Stimulated activated CD8-positive, alpha-beta memory T cell treated with anti-CD3 and anti-CD28 coated beads, Interleukin-15, amount 100 ng/mL, for 24 hours (primary cell): ENCODE measurements at places on chromosomes 2 and 18.

GRCh38 chr18:68854786-68855391 is 57.0 kb downstream of the CCDC102B start:
- DNase-seq = no peak

DNA sequence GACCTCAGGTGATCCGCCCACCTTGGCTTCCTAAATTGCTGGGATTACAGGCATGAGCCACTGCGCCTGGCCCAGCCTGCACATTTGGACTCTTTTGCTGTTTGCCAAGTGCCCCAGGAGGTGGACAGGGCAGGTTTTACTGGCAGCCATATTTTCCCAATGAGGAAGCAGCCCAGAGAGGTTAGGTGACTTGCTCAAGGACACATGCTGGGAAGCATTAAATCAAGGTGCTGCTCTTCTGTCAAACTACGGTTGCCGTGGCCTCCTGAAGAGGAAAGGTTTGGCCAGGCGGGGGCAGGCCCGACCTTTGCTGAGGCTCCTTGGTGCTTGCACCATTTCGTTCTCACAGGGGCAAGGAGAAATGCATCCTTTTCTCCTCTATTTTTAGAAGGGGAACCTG is 44.0 kb downstream of the DNMT3A start:
- no peak for DNase-seq

DNA sequence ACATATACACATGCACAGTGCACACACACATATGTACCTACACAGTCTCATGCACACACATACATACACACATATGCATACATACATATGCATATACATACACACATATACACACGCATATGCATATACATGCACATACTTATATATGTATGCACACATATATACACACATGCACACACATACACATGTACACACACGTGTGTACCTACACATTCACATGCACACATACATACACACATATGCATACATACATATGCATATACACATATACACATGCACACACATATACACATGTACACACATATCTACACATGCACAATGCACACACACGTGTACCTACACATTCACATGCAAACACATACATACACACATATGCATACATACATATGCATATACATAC is 100.3 kb upstream of the TWIST2 start:
- no peak for DNase-seq

GRCh38 chr18:26008096-26008495 is 82.3 kb downstream of the SS18 start:
- DNase-seq = no peak

- DNase-seq = no peak
Measured at GRCh38 chr2:156145469-156145868, 187.1 kb downstream of the NR4A2 start.

- DNase-seq = no peak
Measured at GRCh38 chr2:236833501-236834073, 252.1 kb upstream of the COPS8 start.

DNA sequence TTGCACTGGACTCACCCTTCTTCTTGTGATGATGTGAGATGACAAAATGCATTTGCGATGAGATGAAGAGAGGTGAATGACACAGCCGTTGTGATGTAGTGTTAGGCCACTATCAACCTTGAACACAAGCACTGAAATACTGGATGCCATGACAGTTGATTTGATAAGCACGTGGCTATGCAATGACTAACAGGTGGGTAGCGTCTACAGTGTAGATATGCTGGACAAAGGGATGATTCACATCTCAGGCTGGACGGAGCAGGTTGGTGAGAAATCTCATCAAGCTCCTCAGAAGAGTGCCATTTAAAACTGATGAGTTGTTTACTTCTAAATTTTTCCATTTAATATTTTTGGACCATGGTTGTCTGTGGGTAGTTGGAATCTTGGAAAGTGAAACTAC is 375.8 kb upstream of the LYPD1 start:
- DNase-seq = no peak

DNA sequence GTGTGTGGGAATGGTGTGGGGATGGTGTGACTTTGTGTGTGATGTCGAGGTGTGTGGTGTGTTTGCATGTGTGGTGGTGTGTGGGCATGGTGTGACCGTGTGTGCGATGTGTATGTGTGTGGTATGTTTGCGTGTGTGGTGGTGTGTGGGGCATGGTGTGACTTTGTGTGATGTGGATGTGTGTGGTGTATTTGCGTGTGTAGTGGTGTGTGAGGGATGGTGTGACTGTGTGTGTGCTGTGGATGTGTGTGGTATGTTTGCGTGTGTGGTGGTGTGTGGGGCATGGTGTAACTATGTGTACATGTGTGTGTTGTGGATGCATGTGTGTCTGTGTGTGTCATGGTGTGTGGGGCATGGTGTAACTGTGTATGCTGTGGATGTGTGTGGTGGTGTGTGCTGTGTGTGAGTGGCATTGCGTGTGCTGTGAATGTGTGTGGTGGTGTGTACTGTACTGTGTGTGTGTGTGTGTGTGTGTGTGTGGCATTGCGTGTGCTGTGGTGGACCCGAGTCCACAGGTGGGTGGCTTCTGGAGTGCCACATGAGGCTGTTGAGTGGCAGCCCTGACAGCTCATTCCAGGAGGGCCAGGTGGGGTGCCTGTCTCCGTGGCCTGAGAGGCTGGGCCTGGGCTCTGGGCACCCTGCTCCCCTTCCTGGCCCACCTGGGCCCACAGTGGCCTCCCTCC is 14.7 kb downstream of the ODC1 start:
- no peak for DNase-seq

DNA sequence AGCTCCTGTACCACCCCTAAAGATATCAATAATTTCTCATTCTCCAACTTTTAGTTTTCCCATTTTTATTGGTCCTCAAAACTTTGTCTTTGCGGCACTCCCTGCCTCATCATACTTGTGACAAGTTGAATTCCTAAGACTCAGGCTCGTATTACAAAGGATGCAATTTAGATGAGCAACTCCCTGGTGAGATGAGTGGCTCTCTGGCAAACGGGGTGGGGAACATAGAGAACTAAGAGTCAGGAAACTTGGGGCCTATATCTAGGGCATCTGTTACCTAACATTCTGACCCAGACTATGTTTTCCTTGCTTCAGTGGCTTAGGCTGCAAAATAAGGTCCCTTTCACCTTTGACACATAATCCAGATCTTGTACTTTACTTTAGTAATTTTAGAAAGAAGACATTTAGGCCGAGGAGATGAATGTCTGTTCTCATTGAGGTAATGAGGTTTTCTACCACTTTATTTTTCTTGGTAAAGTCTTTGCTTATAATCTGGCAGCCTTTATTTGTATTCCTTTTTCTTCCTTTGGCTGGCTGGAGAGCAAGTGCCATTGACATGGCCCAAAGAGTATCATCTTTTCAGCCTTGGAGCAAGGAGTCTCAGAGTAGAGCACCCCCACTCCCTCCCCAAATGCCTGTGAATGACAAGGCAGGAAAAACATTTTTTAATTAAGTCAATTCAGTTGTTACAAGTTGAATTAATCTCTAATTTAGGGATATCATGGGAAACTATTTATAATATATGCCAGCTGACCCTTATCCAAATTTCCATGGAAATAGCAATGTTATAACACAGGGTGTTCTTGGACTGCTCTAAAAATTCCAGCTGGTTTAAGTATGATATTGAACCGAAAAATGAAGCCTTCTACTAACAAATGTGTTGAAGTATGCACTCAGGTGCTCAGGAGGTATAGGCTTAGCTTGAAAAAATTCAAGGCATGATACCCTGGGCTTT is 15.2 kb downstream of the TSPYL6 start:
- no peak for DNase-seq

DNA sequence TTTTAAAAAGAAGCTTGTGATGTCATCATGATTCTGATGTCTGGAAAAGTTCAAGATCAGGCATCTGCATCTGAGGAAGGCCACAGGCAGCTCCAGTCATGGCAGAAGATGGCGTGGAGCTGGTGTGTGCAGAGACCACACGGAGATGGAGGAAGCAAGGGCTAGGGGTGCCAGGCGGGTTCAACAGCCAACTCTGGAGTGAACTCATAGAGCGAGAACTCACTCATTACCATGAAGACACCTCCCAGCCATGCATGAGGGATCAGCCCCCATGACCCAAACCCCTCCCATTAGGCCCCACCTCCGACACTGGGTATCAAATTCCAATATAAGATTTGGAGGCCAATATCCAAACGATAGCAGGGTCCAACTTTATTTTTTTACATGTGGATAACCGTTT is 61.6 kb downstream of the KCNG2 start:
- DNase-seq = no peak

DNA sequence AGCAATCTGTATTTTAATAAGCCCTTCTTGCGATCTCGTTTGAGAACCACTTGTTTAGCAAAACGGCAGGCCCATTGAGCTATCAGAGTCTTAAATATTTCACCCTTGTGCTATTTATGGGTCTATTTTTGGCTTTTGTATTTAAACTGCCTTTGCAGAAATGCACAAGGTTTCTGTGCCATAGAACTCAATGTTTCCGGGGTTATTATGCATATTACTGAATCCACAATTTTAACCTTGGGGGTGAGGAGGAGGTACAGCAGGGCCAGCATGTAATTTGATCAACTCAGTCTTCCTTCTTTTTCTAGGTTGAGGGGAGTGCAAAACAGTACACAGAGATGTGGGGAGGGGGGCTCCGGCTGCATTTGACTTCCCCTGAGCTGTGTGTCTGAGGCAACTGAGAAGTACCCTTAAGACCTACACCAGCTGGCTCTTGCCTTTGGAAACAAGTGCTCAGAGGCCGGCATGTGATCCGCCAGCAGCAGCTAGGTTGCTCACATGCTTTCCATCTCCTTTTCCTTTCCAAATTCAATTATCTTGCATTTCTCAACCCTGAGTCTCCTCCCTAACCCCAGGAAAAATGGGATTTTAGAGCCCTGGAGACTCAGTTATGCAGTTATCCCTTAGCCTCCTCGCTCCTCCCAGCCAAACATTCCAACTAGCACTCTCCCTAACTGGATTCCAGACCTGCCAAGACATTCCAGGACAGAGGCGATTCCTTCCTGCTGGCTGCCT is 103.0 kb downstream of the HNRNPLL start:
- no peak for DNase-seq

- DNase-seq = no peak
Measured at GRCh38 chr2:240722796-240723735, 31.4 kb downstream of the AQP12A start.

- DNase-seq = no peak
Measured at GRCh38 chr18:78878335-78878734, 101.3 kb upstream of the SALL3 start.

DNA sequence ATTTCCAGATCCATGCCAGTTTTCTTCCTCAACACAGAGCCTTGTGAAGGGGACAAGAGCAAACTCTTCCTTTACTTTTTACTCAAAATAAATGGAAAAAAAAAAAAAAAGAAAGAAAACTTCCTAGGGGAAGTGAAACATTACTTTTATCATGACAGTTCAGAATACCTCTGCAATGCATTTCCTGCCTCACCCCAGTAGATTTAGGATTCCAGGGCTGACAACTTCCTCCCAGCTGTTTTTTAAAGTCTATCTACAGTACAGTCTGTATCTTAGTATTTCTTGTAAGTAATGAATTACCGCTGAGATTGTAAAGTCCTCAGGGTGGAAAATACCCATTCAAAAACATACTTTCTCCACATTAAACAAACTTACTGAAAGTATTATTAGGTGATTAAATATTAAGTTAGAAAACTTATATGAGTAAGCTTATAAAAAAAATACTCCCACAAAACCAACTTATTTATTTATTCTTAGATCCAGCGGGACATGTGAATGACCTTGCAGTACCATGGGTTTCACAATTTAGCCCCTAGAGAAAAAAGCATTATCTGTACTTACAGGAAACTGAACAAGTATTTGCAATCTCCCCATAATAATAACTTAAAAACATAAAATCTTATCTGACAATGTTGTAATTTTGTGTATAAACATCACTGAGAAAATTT is 117.7 kb downstream of the RBMS1 start:
- no peak for DNase-seq

DNA sequence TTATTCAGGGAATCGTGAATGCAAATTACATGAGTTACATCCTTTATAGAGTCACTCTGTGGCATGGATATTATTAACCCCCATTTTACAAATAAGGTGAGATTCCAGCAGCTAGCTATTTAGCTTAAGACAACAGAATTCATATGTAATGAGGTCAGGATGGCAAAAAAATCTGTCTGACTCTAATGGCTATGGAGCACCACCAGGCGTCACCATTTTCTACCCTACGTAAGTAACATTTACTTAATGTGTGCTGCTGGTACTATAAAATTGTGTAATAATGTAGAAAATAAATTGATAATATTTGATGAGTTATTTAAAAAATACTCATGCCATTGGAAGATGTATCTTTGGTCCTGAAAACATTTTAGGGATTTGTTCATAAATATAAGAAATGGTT is 2040.1 kb upstream of the LRRTM1 start:
- no peak for DNase-seq

DNA sequence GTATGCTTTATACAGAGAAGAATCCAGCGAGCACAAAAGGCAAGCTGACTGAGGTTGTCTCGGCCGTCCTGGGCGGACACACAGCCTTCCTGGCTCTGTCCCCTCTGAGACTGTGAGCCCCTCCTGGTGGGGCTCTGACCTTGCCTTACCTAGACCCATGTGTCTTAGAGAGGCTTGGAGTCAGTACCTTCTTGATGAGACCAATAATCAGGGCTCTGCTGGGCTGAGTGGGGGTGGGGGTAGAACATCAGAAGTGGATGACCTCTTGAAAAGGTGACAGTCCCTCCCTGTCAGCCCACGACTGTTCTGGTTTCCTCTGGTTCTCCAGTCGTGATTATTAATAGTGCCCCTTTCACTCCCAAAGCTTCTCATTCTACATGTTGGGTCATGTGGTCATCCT is 31.2 kb downstream of the TWIST2 start:
- DNase-seq = no peak

DNA sequence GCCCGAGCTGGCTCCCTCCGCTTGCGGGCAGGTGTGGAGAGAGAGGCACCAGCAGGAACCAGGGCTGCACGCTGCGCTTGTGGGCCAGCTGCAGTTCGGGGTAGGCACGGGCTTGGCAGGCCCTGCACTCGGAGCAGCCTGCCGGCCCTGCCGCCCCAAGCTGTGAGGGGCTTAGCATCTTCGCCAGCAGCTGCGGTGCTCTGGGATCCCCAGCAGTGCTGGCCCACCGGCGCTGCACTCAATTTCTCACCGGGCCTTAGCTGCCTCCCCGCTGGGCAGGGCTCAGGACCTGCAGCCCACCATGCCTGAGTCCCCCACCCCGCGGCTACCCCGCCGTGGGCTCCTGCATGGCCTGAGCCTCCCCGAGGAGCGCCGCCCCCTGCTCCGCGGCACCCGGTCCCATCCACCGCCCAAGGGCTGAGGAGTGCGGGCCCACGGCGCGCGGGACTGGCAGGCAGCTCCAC is 434.4 kb upstream of the RGPD4 start:
- DNase-seq = no peak

DNA sequence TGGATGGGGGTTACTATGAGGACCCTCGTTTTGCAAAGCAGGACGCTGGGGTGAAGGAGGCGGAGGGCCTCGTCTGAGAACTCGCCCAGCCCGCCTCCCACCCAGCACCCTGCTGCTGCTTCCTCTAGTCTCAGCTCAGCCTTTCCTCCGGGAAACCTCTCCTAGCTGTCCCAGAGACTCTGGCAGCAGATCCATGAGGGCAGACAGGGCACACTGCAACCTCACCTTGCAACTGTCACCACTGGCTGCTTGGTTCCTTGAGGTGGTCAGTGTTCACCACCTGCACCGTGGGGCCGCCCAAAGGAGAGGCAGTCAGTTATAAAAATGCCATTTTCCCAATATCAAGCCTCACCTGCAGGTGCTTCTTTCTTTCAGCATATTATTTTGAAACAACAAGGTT is 45.6 kb downstream of the PARD6G start:
- no peak for DNase-seq

GRCh38 chr2:161124201-161124600 is 36.0 kb upstream of the TANK start:
- DNase-seq = no peak
